ENCODE measurements at places on chromosomes 7 and 10.

- DNase-seq: no peak
Measured at GRCh38 chr7:33645104-33645503, 260.2 kb upstream of the BMPER start.

GRCh38 chr7:35359423-35359822, 105.5 kb upstream of the TBX20 start:
- DNase-seq: no peak

DNA sequence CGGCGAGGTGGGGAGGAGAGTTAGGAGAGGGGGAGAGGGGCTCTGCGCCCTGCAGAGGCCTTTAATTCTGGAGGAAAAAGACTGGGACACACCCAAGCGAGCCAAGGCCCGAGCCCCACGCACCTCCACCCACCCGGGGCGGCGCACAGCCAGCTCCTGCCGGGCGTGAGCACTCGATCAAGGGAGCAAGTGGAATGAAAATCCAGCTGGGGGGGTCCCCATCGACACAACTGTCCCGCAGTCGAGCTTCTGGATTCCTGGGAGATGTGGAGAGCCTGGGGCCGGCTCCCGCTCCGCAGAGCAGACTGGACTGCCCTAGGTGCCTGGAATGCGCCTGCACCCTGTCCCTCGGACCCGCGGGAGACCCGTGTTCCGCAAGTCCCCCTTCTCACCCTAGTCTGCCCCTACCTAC, 7.4 kb upstream of the EN2 start:
- DNase-seq: no peak

GRCh38 chr7:148849393-148850098, 34.5 kb downstream of the EZH2 start:
- no peak for DNase-seq

- peak; percentile 49 for DNase-seq
Measured at GRCh38 chr7:43758029-43758821, at the start of gene BLVRA. Gene BLVRA, plus strand, starts transcription at chr7:43758680. Its CDS starts 12,479 bp downstream, at chr7:43771159.

- no peak for DNase-seq
Measured at GRCh38 chr10:58555930-58556311, 43.2 kb downstream of the BICC1 start.

GRCh38 chr10:12834116-12834665, 167.3 kb downstream of the CCDC3 start:
- DNase-seq: no peak

- DNase-seq: no peak
Measured at GRCh38 chr10:77791506-77791905, 135.0 kb downstream of the DLG5 start.

DNA sequence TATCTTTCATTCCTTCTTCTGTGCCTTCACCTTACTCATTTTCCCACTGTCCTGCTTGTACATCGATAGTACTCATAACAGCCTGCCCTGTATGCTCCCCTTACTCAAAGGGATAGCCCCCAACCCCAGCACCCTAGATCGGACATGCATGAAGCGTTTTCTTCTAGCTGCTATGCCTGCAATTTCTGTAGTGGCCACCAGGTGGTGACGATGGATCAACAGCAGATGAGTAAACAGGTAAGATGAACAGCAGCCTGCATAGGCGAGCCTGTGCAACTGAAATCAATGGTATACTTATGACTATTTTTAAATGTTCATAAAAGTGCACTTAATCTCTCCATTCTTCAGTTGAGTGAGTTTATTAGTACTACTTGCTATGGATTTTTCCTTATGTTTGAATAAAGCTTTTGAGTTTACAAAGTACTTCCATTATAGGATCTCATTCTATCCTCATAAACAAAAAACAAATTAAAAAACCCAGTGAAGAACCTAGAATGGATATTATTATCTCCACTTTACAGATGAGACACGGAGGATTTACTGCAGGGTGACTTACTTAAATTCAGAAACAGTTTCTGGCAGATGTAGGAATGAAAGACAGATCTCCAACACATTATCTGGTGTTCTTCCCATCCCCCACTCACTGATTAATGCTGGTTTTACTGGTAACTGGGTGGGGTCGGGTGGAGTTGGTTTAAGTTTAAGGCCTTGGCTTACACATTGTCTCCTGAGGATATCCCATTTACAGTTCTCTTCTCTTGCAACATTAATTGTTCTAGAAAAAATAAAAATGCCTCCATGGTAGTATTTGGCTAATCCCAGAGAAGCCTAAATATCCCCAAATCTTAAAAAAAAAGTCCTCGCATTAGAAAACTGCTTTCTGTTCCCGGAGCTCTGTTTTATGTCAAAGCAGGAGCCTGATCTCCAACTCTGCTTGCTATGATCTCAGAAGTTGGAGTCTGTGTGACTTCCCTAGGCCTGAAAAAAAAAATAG, 222.1 kb downstream of the GLI3 start:
- no peak for DNase-seq

Measured in T-helper 2 cell (primary cell).